ENCODE measurements at places on chromosomes 1 and 21.

GRCh38 chr1:62953633-62954032 lies 169.7 kb downstream of the ATG4C start:
- no peak for DNase-seq

GRCh38 chr1:159898527-159898926 lies 1.4 kb downstream of the CFAP45 start:
- DNase-seq: peak; percentile 42

- no peak for DNase-seq
Measured at GRCh38 chr1:95641386-95641785, 407.4 kb downstream of the RWDD3 start.

- no peak for DNase-seq
Measured at GRCh38 chr1:248152056-248152827, 7.3 kb downstream of the OR2M5 start.

DNA sequence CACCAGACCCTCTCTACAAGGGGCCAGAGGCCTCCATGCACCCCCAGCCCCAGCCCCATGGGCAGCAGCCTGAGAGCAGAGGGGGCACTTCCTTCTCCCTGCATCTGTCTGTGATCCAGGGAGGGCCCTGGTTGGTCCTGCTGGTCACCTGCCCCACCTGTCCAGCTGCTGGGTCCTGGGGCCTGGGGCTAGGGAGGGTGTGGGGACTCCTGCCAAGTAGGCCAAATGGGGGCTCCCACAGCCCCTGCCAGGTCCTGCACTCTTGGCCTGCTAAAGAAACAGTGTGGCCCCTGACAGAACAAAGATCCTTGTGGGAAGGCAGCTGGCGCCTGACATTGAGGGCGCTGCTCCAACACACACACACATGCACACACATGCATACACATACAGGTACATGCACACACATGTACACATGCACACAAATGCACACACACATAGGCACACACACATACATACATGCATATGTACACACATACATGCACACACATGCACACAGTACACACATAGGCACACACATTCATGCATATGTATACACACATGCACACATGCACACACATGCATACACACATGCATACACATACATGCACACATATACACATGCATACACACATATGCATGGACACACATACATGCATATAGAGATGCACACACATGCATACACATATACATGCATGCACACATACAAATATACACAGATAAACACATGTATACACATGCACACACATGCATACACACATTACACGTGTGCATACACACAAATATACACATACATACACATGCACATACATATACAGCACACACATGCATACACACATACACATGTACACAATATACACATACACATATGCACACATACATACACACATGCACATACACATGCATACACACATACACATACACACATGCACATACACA lies 49.9 kb downstream of the TRPM2 start:
- DNase-seq: no peak

GRCh38 chr1:39554277-39554676 lies 22.3 kb downstream of the PABPC4 start:
- DNase-seq: no peak

- no peak for DNase-seq
Measured at GRCh38 chr1:30809514-30810263, 52.1 kb upstream of the LAPTM5 start.

- peak; percentile 86 for DNase-seq
Measured at GRCh38 chr1:61138921-61139774, 56.8 kb downstream of the NFIA start.

DNA sequence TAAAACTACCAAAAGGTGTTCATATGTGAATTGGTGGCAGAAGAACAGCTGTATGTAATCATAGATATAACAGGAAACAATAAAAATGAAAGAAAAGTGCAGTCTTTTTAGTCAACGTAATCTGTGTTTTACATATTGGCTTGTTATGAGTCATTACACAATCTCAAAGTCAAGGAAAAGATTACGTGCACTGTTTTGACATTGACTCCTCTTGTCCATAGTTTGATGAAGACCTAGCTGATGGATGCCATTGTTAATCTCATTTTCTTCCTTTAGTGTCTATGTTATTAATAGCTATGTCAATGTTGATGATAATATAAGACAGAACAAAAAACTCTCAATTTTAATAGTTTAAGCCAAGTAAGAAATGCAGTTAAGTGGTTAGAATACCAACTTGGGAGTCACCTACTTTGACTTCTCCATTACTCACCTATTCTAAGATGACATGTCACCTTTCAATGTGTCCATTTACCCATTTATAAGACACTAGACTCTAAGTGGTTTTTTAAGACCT lies 84.5 kb upstream of the SAMSN1 start:
- DNase-seq: no peak

DNA sequence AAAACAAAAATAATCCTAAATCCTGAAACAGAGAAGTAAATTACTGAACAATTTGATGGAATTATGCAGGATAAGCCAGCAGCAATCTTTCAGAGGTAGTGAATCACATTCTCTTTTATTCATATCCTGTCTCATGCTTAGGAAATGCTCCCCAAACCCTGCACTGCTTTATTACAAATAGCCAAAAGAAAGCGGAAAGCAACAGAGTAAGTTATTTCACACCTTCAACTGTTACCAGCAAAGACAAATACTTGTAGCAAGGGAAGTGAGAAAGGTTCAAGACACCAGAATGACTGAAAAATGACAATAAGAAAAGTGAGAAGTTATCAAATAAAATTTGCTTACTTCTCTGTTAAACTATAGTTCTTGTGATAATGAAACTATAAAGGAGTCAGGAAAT lies 6.2 kb downstream of the ZRANB2 start:
- DNase-seq: no peak

GRCh38 chr1:209704584-209704983 lies at the start of gene HSD11B1:
Gene HSD11B1 (plus strand): TSS chr1:209704846. CDS start chr1:209704943, 97 bp downstream.
- no peak for DNase-seq

GRCh38 chr1:87599569-87599968 lies 270.9 kb downstream of the LMO4 start:
- DNase-seq: no peak

GRCh38 chr1:167794043-167794442 lies 72.3 kb downstream of the MPZL1 start:
- no peak for DNase-seq

GRCh38 chr1:206456577-206457370 lies 13.5 kb upstream of the IKBKE start:
- peak; percentile 55 for DNase-seq

DNA sequence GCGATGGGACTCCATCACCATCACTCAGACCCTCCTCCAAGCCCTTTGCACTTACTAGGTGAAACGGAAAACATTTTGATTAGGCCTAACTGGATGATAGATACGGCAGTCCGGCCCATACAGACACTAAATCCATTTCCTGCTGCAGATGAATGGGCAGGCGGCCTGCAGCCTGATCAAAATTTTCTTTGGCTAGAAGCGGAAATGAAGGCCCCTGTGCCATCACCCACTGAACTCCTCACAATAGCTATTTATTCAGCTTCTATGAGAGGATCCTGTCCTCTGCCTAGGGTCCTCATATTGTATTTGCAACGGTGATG lies 200.5 kb downstream of the OMA1 start:
- no peak for DNase-seq

GRCh38 chr1:191695865-191696264 lies 462.4 kb upstream of the RGS18 start:
- no peak for DNase-seq

DNA sequence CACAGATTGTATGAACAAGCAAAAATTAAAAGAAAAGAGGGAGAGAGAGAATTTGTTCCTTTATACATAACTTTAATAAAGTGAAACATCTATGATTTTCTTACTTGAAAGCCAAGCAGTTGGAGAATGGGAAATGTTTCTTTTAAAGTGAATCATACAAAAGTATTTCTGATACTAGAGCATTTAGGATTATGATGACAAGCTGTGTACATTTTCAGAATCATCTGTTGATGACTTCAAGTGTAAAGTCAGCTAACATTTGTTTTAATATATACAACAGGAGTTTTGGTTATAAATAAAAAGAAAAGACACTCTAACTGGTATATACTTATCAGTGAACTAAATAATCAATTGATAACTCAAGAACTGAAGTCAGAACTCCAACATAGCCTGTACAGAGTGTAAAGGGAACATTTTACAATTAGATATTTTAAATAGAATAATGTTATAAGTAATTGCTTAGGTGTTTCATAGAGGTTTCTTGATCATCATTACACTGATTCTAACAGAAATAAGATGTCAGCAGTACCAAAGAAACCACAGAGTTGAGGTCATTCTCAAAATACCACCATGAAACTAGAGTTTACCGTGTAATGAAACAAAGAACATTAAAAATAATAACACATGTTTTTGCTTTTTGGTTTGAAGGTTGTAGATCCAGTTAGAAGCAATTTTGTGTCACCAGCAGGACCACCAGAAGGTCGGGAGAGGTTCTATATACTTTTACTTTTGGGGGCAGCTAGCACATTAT lies 103.4 kb downstream of the COL24A1 start:
- no peak for DNase-seq

DNA sequence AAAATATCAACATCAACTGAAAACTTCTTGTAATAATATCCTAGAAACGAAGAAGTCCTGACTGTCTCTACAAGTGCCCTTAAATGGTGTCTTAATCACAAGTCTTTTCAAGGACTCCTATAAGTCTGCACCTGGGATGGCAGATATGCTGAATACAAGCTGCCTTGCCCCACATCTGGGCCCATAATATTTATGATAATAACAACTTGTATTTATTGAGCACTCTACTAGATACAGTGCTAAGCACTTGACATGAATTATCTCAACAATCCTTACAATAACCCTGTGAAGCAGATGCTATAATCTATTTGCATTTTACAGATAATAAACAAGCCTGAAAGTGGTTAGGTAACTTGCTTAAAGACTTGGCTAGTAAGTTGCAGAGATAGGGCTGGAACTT lies 78.0 kb upstream of the ZNF648 start:
- DNase-seq: no peak

GRCh38 chr1:3235496-3235895 lies 166.5 kb downstream of the PRDM16 start:
- no peak for DNase-seq

All from CD14-positive monocyte (primary cell).